ENCODE measurements at places on chromosomes 1 and 21.

DNA sequence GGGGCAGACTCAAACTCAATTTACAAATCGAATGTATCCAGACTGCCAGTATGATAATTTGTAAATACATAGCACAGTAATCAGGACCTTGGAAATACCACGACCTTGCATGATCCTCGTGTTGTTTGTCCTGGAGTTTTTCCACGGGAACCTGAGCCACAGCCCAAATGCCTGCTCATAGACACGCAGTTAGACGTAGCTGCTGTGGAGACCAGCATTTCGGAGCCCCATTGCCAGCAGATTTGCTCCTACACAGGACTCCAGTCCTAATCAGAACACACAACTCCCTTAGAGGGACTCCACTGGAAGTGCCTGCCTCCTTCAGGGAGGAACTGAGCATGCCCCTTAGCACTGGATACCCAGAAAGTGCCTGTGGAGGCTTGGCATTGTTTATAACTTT, 163.2 kb downstream of the GALNT2 start:
- DNase-seq = no peak

DNA sequence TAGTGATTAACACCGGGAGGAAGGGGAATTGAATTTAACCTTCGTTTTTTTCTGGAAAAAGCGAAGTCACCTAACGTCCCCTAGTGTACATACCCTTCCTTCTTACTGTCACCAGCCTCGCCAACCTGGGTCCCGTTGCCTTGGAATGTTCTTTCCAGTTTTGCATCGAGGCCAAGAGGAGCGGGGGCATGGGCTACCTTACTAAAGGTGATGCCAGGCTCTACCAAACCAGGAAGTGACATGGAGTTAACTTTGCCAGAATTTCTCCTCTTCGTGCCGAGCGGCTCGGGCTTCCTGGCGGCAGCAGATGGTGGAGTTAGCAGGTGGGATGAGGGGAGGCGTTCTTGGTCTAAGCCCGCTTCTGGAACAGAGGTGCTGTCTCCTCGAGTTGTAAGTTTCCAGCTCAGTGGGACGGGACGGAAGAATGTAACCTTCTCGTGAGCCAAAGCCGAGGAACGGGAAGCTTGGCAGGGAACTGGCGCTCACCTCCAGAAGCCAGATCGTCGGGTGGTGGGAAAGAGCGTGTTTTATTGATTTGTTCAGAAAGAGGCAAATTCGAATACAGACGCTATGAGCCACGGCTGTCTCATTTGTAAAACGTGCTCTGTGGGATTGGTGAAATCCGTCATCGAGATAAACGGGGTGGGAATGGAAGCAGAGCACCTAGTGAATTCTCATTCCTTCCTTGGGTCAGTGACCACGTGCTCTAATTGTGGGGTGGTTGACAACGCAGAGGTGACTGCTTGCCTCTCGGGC, 486 bp downstream of the NIPAL3 start:
- no peak for DNase-seq

DNA sequence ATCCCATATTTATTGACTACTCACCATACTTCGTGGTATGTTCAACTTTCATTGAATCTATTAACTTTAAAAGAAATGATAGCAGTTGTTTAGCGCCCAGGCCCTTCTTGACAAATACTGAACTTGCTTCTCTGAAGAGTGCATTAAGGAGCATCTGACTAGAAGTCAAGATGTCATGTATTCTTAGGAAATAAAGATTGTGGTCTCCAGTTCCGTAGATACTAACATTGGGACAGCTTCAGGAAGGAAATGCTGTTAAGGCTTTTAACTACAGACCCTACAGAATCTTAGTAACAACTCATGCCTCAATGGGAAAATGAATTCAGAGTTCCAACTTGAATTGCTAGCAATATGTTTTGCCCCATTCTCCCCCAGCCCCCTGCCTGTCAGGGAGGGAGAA, 14.8 kb downstream of the LYST start:
- DNase-seq = no peak

GRCh38 chr1:63547621-63548294, 24.4 kb downstream of the EFCAB7 start:
- no peak for DNase-seq

- DNase-seq = no peak
Measured at GRCh38 chr1:176379626-176380339, 83.2 kb upstream of the PAPPA2 start.

GRCh38 chr1:28190337-28190979, 14.0 kb upstream of the PTAFR start:
- DNase-seq = no peak

- no peak for DNase-seq
Measured at GRCh38 chr1:59446257-59446901, 149.5 kb downstream of the FGGY start.

- no peak for DNase-seq
Measured at GRCh38 chr1:4027008-4027407, 126.9 kb upstream of the C1orf174 start.

- DNase-seq = no peak
Measured at GRCh38 chr1:31815307-31815645, 546 bp downstream of the SPOCD1 start.

- no peak for DNase-seq
Measured at GRCh38 chr1:244057474-244058385, 6.6 kb downstream of the ZBTB18 start.

DNA sequence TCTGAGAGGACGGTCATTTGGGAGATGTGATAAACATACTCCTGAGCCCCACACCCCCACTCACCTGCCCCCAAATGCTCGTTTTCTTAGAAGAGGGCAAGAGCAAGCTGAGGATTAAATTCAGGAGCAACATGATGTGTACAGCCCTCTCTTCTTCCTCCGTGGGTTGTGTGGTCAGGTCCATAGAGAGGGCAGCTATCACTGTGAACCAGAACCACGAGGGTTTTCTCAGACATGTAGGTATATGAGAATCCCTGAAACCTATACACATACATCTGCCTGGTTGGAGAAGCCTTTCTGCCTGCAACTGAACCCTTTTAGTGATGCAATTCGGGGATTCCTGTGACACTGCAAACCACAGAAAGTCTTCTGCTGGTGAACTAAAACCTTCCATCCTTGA, 38.9 kb downstream of the PGM1 start:
- DNase-seq = no peak

DNA sequence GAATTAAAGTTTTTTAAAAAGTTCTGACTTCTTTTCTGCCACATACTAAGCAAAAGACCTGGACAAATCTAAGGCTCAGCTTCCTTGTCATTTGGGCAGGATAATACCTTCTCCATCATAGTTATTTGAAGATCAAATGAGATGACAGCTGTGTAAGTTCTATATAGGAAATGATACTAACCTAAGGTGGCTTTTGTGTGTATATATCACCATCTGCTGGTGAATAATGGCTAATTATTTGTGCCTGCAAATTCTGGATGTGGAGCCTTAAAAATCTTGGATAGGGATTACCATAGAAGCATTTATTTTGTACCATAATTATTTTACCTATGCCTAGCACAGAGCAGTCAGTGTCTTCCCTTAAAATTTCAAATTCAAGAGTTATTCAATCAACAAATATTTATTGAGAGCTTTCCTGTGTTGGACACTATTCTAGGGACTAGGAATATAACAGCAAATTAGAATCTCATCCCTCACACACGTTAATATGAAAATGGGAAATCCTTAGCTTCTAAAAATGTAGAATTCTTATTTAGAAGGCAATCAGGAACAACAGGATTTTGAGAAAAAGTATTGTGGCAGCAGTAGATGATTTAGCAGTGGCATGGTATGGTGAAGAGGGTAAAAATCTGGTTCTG, 89.8 kb downstream of the TMEM200B start:
- no peak for DNase-seq

GRCh38 chr1:168476588-168477385, 67.0 kb downstream of the XCL2 start:
- no peak for DNase-seq

DNA sequence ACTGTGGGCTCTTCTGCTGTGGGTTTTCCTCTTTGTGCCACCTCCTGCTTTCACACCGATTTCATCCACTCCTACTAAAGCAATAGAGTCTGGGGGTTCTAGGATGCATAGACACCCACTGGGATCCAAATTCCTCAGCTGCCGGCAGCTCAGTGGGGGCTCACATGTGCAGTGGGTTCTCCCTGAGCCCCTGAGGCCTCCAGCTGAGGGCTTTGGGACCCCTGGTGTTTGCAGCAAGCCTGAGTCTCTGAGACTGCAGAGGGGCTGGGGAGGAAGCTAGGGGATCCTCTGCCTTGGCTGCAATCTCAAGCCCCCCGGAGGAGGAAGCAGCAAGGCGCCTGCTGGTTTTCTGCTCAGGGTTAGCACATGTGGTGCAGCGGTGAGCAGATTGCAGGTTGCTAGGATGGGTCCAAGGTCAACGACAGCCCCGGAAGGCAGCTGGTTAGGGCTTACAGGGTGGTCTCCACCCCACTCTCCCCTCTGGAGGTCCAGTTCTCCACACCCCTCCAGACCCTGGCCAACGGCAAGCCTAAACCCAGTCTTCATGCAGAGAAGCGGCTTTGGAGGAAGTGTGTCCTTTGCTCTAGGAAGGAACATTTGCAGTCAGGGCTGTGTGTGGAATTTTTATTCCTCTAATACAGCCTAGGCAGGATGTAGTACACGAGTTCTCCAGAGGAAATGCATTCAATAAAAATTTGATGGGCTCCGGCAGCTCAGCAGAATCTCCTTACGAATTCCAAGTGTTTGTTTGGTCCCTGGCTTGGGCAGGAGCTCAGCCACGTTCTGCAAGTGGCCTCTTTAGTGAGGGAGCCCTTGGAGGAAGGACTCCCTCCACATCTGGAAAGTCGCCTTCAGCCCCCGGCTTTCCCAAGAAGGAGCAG, 269.1 kb upstream of the VAMP3 start:
- no peak for DNase-seq

- peak; percentile 0 for DNase-seq
Measured at GRCh38 chr1:78619803-78620579, at the start of gene IFI44L. Gene IFI44L (plus strand): TSS chr1:78620448. CDS start chr1:78627916, 7,468 bp downstream.

DNA sequence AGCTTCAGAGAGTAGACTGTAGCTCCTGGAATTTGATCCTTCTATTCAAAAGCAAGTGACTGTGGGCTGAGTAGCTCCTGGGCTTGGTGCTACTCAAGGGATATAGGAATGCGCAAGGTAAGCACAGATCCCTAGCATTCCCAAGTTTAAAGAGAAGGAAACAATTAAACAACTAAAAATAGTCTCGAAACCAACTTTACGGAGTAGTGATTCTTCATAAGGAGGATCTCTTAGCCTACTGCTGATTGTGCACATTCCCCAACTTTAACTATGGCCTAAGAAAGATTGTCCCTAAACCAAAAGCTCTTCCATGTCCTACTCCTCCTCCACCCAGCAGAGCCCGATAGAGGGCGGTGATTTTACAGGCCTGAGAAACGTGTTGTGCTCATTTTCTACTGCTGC, 226.5 kb upstream of the CAMK1G start:
- DNase-seq = no peak

GRCh38 chr1:171160639-171161354, 24.3 kb upstream of the FMO2 start:
- DNase-seq = no peak

DNA sequence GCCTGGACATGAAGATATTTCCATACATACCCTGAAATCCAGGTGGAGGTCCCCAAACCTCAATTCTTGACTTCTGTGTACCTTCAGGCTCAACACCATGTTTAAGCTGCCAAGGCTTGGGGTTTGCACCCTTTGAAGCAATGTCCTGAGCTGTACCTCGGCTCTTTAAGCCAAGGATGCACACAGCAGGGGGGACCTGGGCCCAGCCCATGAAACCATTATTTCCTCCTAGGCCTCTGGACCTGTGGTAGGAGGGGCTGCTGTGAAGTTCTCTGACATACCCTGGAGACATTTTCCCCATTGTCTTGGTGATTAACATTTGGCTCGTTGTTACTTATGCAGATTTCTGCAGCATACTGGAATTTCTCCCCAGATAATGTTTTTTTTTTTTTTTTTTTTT, 184.3 kb upstream of the RGS18 start:
- no peak for DNase-seq

DNA sequence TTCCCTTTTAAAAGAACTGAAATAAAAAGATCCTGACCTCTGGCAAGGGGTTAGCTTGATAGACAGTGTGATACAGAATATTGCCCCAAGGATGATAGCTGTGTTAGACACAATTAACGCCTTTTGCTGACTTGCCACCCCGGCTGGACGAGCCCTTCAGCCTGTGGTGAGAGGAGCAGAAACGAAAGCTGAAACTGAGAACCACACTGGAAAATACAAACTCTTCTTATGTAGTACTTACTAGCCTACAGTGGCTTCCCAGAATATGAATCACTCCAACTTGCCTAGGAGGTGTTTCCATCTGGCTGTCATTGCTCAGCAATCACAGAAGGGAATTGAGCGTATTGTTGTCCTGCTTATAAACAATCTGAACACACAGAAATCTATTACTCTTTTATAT, 22.9 kb downstream of the SAMSN1 start:
- DNase-seq = no peak

GRCh38 chr21:36478207-36478701, 1.7 kb downstream of the CLDN14 start:
- DNase-seq = no peak

DNA sequence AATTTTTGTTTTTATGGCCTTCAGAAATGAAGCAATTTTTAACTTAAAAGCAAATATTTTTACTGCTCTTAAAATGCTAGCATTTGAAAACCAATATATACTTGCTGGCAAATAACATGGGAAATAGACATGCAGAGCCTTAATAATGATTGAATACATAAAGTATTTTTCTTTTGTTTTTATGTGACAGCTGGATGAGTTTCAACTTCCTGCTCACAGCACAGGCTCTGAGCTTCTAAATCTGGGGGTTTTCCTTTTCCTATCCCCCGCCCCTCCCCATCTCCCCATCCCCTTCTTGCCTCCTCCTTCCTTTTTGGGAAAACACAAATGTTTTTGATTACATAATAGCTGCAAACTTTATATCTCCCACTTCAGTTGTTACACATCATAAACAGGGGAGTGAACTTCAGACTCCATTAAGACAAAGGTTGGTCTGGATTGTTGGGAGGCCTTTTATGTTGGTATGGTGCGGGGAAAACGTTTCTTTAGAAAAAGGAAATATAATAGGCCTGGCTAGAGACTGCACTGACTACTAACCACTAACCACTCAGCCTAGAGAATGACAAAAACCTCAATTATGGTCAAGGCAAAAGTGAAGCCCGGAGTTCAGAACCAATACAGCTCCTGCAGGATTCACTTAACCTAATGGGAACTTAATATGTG, 116.1 kb upstream of the GORAB start:
- no peak for DNase-seq

- no peak for DNase-seq
Measured at GRCh38 chr21:43971201-43971991, 40.7 kb upstream of the TRAPPC10 start.

- DNase-seq = peak; percentile 3
Measured at GRCh38 chr1:66331658-66332547, 202.1 kb upstream of the SGIP1 start.

GRCh38 chr1:156468693-156469345, 31.8 kb downstream of the MEF2D start:
- no peak for DNase-seq

DNA sequence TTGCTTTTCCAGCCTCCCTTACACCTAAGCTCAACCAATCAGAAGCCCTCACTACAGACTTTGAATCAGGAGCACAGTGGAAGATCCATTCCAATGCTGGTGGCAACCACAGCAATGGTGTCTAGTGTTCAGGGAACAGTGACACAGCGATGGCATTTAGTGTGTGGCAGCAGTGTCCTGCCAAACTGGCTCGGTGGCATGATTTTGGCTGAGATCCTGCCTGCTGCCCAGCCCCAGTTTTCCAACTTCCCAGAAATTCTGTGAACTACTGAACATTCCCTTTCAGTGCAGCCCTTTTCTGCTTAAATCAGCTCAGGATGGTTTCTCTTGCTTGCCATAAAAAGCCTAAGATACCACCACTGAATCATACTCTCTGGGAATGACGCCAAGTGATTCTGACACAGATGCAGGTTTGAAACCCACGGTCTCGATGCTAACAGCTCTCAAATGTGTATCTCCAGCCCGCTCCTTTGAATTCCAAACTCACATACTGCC, 8.8 kb downstream of the ASAP3 start:
- no peak for DNase-seq

- no peak for DNase-seq
Measured at GRCh38 chr1:162390396-162391185, 9.1 kb downstream of the C1orf226 start.
